Amniotic stem cell (primary cell): ENCODE measurements at places on chromosomes 6 and 20.

DNA sequence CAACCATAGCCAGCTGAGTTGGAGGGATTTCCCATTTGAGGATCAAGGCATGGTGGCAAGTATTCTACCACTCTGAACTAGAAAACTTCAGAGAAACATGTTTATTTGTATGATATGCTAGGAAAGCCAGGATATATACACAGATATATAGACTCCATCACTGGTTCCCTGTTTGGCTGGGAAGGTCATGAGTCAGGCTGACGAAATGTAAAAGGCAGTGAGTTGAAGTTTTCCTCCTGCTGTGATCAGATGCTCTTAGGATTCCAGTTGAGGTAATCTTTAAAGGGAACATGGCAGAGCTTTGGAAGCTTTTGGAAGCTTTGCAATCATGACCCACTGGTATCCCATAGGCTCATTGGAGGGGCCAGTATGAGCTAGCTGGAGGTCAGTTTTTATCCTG, 1369.1 kb downstream of the EPHA7 start:
- no peak for DNase-seq

- DNase-seq, result no peak
Observed at GRCh38 chr20:9031991-9032390, 36.9 kb upstream of the PLCB4 start.

GRCh38 chr6:133092771-133093170, 148.4 kb upstream of the EYA4 start:
- no peak for DNase-seq

GRCh38 chr20:16955971-16956370, 207.8 kb downstream of the OTOR start:
- DNase-seq, result no peak

GRCh38 chr6:97947841-97948240, 664.8 kb upstream of the MMS22L start:
- no peak for DNase-seq

- DNase-seq, result no peak
Observed at GRCh38 chr6:166165558-166166313, 1.9 kb downstream of the TBXT start.

GRCh38 chr6:137702791-137703424, 164.2 kb upstream of the TNFAIP3 start:
- DNase-seq, result no peak

- DNase-seq, result no peak
Observed at GRCh38 chr20:15654208-15654649, 919.0 kb downstream of the KIF16B start.

DNA sequence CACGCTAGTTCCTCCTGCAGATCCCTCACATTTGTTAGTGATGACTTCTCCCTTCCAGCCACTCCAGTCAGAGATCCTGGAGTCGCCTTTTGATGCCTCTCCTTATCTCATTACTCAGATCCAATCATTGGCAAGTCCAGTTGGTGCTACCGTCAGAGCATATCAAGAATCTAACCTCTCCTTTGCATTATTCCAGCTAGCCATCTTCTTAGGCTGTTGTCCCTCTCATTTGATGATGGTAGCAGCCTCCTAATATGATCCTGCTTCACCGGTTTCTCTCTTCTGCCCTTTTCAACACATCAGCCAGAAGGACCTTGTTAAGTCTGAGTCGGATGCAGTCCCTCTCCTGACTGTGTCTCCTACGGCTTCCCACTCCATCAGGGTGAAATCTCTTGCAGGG, 305.6 kb downstream of the THBS2 start:
- DNase-seq, result no peak

GRCh38 chr6:163354761-163355425, 59.6 kb upstream of the QKI start:
- DNase-seq, result no peak

GRCh38 chr6:29759457-29759856, 36.2 kb downstream of the HLA-F start:
- DNase-seq, result no peak

- no peak for DNase-seq
Observed at GRCh38 chr6:6003621-6004366, 2.9 kb downstream of the NRN1 start.

GRCh38 chr6:29887330-29887818, 55.0 kb upstream of the HLA-A start:
- no peak for DNase-seq

- no peak for DNase-seq
Observed at GRCh38 chr6:120526576-120526975, 807.7 kb downstream of the TBC1D32 start.

GRCh38 chr20:50335105-50335504, 144.5 kb downstream of the CEBPB start:
- DNase-seq, result no peak

- no peak for DNase-seq
Observed at GRCh38 chr20:56111961-56112730, 106.8 kb upstream of the CBLN4 start.

- DNase-seq, result no peak
Observed at GRCh38 chr6:138728662-138729061, 44.9 kb upstream of the CCDC28A start.

DNA sequence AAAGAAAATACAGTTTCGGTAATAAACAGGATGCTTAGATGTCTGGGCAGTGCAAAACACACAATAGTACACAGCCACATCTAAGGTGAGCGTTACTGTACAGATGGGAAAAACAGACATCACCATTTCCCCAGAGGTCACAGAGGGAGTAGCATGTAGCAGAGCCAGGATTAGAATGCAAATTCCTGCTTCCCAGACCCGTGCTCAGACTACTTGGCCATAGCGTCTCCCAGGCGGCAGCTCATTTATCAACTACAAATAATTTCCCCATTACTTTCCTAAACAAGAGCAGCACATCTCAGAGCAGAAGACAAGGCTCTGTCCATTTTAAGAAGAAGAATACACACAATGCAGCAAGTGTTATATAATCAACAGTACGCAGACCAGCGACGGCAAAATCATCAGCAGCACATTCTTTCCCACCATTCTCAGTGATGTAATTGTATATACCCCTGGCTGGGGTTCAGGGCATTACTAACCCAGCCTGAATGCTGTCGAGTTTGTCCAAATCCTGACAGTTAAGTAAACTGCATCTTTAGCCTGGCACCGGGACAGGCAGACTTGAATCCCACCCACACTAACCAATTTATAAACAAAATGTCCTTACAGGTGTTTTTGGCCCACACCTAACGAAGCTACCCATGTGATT, 61.9 kb downstream of the CNKSR3 start:
- peak; percentile 16 for DNase-seq

DNA sequence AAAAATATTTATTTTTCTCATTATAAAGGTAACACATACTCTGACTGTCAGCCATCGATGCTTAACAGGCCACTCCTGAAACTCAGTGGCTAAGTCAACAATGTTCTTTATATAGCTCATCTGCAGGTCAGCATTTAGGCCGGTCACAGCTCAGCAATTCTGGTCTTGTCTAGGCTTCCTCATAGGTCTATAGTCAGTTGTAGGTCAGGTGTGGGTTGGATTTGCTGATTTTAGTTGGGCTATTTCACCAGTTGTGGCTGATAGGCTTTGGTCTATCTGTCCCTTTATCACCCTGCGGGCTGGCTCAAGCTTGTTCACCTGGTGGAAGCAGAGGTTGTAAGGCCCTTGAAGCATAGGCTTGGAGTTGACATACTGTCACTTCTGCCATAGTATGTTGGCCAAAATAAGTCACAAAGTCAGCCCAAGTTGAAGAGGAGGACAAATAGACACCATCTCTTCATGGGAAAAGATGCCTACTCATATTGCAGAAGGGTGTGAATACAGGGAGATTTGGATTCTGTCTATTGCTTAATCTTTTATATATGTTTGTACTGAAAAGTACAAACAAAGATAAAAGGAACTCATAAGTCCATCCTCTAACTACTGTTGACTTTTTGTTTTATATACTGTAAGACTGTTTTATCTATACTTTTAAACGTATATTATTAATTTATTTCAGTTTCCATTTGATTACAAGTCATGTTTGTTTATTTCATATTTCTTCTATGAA, 75.0 kb downstream of the BCKDHB start:
- DNase-seq, result no peak
